ENCODE measurements at places on chromosomes 1 and 21.

GRCh38 chr1:183029591-183030000 lies 6.4 kb downstream of the LAMC1 start:
- no peak for DNase-seq

GRCh38 chr1:65297706-65298105 lies 11.6 kb upstream of the DNAJC6 start:
- DNase-seq: no peak

- no peak for DNase-seq
These were observed 13.5 kb downstream of the LDLRAP1 start for GRCh38 chr1:25556791-25557476.

- DNase-seq: peak; percentile 35
These were observed 755 bp downstream of the SCMH1 start for GRCh38 chr1:41241354-41241748.

- no peak for DNase-seq
These were observed 29.9 kb downstream of the KRTAP19-8 start for GRCh38 chr21:31008355-31008754.

- no peak for DNase-seq
These were observed 792.8 kb downstream of the USP25 start for GRCh38 chr21:16522548-16522947.

- no peak for DNase-seq
These were observed 47.2 kb downstream of the SLC19A1 start for GRCh38 chr21:45494851-45495680.

DNA sequence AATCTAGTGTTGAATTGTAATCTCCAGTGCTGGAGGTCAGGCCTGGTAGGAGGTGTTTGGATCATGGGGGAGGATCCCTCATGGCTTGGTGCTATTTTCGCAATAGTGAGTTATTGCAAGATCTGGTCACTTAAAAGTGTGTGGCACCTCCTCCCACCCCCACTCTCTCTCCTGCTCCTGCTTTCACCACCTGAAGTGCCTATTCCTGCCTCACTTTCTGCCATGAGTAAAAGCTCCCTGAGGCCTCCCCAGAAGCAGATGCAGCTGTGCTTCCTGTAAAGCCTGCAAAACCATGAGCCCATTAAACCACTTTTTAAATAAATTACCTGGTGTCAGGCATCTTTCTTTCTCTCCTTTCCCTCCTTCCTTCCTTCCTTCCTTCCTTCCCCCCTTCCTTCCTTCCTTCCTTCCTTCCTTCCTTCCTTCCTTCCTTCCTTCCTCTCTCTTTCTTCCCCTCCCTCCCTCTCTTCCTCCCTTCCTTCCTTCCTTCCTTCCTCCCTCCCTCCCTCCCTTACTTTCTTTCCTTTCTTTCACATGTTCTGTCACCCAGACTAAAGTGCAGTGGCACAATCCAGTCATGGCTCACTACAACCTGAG lies 172.4 kb downstream of the C1orf21 start:
- no peak for DNase-seq
